ENCODE measurements at places on chromosomes 1 and 21.

DNA sequence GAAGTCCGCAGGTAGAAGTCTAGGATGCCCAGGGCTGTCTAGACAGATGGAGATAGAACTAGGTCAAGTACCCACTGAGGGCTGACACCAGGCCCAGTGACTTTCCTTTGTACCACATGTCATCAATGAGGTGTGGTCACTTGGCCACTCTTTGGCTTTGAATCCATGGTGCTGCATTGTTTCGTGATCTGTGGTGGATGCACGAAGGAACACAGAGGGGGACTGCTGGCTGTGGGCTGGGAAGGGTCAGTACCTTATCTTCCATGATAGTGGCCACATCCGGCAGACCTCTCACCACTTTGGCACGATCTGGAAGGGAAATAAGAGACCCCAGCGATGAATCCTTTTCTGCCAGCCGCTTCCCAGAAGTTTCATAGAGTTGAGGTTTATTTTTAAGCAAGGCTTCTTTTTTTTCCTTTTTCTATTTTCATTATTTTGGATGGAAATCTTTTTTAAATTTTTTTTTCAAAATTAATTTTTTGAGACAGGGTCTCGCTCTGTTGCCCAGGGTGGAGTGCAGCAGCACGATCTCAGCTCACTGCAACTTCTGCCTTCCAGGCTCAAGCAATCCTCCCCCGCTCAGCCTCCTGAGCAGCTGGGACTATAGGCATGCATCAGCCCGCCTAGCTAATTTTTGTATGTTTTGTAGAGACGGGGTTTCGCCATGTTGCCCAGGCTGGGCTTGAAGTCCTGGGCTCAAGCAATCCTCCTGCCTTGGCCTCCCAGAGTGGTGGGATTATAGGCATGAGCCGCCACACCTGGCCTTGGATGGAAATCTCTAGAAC is 53.1 kb downstream of the MYOM3 start:
- no peak for DNase-seq

DNA sequence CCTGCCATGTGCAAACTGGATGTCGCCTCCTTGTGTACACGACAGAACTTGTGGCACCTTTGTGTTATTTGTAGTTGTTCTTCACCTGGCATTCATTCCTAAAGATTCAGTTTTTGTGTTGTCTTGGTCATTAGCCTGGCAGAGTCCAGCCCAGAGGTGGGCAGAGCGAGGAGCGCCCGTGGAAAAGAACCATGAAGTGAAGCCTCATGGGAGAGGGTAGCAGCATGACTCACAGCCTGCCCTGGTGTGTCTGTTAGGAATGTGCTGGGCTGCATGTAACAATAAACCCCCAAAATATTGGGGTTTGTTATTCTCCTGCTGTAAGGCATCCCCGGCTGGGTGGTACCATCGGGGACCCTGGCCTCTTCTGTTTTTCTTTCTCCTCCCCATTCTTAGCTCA is 124.9 kb upstream of the TMEM51 start:
- no peak for DNase-seq

GRCh38 chr1:212077028-212077427 is 41.5 kb downstream of the DTL start:
- no peak for DNase-seq

DNA sequence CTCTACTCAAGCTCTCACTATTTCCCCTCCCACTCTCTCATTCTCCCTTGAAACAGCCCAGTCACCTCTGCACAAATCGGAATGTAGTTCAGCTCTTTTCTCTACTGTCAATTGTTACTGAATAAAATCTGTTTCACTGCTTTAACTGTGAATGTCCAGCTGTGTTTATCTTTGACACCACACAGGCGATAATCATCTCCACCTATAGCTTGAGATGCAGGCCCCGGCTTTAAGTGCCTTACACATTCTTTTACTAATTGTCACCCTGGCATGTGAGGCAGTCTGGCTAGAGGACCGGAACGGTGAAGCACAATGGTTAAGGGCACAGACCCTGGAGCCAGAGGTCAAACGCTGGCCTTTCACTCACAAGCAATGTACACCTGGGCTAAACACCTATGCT is 122.8 kb upstream of the C8B start:
- DNase-seq: no peak

DNA sequence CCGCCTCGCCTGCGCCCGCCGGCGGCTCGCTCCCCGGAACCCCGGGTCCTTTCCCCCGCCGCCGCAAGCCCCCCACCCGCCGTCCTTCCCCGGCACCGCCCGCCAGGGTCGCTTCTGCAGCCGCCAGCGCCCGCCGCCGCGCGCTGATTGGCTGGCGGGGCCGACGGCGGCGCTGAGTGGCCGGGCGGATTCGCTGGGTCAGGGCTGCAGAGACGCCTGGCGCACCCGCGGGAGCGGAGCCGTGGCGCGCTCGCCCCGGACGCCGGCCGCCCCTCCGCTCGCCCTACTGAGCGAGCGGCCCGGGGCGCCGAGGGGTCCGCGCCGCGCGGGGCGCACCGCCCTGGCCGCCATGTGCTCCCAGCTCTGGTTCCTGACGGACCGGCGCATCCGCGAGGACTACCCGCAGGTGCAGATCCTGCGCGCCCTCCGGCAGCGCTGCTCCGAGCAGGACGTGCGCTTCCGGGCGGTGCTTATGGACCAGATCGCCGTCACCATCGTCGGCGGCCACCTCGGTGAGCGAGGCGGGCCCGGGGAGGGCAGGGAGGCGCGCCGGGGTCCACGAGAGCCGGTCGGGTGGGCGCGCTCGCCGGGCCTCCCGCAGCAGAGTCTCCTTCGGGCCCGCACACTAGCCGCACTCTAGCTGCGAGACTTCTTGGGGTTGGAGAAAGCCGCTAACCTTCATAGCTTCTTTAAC is at the start of gene RIMKLA:
Gene RIMKLA (plus strand): TSS at position 207 of the 694 bp plus-strand sequence. CDS start 143 bp downstream, at position 350.
- DNase-seq: peak; percentile 6

DNA sequence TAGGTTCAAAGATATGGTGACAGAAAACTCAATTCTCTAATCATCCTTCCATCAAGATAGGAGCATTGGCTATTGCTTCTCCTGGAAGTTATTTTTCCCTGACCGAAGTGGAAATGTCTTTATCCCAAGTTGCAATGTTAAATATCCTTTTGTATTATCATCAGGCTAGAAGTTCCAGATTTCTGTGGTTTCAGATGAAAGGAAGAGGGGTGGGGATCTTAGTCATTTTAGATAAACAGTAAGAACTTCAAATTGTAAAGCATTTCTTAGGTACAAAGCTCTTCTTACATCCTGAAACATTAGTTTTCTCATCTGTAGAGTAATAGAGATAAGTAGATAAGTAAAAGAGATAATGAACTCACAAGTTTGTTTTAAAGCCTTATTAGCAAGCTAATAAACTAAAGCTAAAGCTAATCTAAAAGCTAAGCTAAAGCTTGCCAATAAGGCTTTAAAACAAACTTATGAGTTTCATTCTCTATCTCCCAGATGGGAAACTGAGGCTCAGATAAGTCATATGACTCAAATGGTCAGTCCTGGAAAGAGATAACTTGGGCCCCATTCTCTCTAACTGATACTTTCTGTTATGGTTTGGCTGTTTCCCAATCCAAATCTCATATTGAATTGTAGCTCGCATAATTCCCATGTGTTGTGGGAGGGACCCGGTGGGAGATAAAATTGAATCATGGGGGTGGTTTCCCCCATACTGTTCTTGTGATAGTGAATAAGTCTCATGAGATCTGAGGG is 99.2 kb upstream of the KCNK2 start:
- DNase-seq: no peak

All from effector CD4-positive, alpha-beta T cell (primary cell).